Spinal cord (tissue), 10 donors: ENCODE measurements at places on chromosomes 2 and 18. TPM values are rescaled to one million over a fixed set of nuclear protein-coding genes. Genes with fewer than 3 reads are reported as not detected.

Gene IRS1
- total RNA-seq, result 12.4 TPM

Gene B4GALT6
- 52.3 TPM for total RNA-seq

Gene OTOF
- 5.3 TPM for total RNA-seq

- no peak overlapping the region for H3K27ac ChIP-seq
- peaks cover 13% of the 10 kb centered on the region for H3K4me1 ChIP-seq
- no peak for DNase-seq
- H3K27me3 ChIP-seq, result peaks cover 60% of the 10 kb centered on the region
These were observed 166.5 kb upstream of the SIX3 start for GRCh38 chr2:44774826-44775492.
